ENCODE measurements at places on chromosomes 2 and 18. TPM values are rescaled to one million over a fixed set of nuclear protein-coding genes. Genes with fewer than 3 reads are reported as not detected.

The TRIM43 gene
- total RNA-seq = not detected

The EVX2 gene
- not detected for total RNA-seq

The SLC11A1 gene
- total RNA-seq = 6.4 TPM

- no peak for DNase-seq
These were observed 83.2 kb upstream of the RND3 start for GRCh38 chr2:150570712-150571111.

GRCh38 chr18:10049747-10050146 lies 135.9 kb downstream of the VAPA start:
- DNase-seq = no peak

- DNase-seq = no peak
These were observed 26.3 kb upstream of the YWHAQ start for GRCh38 chr2:9657083-9657482.

DNA sequence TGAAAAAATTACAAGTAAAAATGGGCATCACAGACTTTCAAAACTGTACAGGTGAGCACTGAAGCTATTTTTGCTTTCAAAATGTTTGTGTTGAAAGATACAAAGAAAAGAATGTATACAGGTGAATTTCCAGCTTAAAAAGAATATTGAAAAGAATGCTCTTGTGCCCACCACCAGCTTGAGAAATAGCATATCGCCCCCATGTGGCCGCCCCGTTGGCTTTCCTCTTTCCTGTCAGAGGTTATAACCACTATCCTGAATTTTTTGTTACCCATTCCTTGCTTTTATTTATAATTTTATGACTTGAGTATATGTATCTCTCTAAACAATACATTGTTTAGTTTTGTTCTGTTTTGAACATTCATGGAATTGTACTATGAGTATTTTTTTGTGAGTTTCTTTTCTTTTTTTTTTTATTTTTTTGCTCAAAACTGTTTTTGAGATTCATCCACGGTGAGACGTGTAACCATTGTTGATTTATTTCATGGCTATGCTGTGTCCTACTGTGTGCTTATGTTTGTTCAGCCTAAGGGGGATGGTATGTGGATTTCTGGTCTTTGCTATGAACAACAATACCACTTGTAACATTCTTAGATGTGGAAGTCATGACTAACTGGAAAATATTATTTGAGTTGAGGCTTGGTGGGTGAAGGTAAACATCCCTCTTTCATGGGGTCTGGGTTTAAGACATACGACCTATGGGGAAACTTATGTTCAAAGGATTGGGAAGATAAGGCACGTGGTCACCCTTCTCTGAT lies 11.6 kb downstream of the TRPM8 start:
- DNase-seq = no peak
